ENCODE measurements at places on chromosomes 12 and 14.

GRCh38 chr14:101986953-101987352 is 22.6 kb downstream of the DYNC1H1 start:
- DNase-seq, result no peak

DNA sequence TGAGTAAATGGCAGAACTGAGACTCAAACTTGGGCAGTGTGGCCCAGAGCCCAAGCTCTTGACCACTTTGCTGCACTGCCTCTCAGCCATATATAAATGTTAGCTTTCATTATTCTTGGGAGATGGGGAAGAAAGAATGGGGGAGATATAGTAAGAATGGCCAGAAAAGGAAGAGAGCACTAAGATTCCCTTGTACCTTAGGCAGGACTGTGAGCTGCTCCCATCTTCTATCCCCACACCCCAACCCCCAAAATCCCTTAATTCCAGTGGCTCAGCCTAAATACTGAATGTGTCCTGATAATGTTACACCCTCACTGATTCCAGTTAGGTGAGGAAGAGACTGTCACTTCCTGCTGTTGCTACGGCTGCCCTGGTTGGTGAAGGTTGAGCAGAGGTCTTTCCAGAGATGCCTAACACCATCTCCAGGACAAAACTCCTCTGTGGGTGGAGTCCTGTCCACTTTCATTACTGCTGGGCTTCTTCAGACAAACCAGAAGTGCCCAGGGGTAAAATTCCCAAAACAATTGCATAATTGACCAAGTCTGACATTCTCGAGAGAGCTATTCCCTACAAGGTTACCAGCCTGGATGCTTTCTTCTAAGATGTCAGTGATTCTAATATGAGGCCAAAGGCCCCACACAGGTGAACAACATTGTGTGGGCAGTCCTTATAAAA is 51.8 kb downstream of the GNG2 start:
- DNase-seq, result no peak

DNA sequence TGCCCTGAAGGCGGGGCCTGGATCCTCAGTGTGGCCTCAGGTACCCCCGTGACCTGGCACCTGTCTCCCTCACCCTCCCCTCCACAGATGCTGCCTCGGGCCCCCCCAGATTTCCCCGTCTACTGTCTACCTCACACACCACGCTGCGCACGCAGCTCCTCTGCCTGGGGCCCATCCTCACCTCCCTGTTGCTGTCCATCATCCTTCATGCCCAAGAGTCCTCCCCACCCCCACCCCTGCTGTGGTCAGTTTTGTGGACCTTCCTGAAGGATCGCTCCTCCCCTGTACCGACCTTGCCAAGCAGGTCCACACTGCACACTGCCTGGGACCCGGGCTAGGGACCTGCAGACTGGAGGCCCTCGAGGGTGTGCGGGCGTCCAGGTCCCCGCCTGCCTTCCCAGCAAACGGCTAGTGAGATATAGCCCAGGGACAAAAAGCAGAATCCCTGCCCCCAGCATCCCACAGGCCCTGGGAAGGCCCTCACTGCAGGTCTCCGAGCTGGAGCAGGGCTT is 197.4 kb upstream of the DIO3 start:
- no peak for DNase-seq

- DNase-seq, result no peak
These were observed 908 bp downstream of the TDP1 start for GRCh38 chr14:89956661-89957009.

- DNase-seq, result no peak
These were observed 9.8 kb upstream of the KDM2B start for GRCh38 chr12:121590476-121591143.

- DNase-seq, result no peak
These were observed 28.0 kb downstream of the CALM1 start for GRCh38 chr14:90424686-90425372.

DNA sequence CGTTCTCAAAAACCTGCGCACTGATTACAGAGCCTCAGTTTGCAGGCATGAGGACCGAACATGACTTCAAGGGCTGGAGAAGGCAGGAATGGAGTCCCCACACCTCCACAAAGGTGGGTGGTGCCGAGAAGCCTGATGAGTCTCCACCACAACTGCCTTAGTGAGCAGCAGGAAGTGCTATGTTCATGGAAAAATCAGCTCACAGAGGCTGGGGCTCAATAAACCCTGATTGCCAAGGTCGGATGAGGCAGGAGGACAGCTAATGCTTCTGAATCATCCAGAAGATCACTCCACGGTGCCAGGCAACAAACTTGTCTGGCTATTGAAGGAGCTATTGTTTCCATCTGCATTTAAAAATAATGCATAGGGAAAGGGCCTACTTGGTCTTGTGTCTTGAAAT is 31.1 kb downstream of the APPL2 start:
- DNase-seq, result no peak

DNA sequence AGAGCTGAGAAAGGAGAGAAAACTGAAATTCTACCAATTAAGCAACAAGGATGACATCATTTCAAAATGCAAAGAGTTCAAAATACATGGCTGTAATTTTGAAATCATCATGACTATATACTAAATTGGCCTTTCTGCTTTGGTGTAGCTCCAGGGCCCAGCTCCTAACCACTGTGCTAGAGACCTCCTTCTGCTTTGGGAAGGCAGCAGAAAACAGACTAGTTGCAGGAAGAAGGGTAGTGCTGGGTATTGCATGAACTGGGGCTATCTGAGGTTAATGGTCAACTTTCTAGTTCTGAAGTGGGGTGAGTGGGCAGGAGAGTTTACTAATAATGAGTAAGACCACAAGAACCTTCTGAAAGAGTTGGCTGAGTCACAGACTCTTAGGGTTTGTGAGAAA is 66.2 kb downstream of the PTGER2 start:
- DNase-seq, result no peak
